ENCODE measurements at places on chromosomes 6 and 20.

DNA sequence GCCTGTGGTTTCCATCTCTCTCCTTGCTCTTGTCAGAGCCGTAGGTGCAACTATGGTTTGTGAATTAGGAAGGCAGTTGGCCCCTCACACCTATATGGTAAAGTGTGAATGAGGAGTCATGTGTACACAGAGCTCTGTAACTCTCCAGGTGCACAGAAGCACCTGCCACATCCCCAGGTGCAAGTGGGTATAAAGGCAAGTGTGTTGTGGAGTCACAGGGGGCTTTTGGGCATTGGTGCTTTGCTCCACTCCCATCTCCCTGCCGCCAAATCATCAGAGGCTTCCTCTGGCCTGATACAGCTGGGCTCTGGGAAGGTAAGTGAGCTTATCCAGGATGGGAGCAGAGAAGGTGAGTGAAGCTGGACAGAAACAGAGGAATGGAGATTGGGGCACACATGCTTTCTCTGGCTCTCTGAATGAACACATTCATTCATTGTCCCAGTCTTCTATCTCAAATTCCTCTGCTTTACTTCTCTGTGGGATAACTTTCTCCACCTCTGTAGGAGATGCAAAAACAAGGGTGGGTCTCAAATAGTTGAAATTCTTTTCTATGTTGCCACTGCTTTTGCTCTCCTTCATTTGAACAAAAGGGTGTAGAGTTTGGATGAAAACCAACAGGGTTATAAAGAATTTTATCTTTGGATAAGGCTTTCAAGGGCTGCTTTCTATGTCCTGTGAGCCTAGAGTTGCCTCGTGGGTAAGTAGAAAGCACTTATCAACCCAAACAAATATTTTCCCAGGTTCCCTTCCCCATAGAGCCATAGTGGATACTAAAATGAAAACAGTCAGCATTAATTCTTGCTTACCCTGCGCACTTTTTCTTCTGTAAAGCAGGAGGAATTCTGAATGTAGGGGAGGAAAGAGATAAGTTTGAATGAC, 45.0 kb upstream of the RIPOR2 start:
- DNase-seq = peak; percentile 53

DNA sequence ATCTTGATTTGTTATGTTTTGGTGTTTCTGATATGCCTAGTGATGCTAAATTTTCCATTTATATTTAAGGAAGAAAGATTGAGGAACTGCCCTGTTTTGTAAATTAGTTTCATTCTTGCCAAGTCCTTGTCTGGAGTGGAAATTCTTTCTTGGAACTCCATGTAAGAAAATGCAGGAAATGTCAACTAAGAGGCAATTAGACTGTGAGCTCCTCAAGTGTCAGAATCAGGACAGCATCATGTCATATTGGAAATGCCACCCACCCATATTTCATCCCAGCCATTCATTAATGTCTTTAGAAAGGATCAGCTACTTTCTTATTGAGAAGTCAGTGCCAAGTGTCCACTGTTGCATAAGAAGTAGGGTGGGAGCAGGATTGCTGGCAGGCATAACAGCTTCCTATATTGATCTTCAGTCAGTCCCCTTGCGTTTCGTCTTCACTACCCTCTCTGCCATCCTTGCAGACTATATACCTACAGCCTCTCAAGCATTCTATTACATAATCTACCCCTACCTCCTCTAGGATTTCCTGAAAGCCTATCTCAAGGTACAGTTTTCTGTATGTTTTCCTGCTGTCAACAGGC, 42.4 kb downstream of the HAO1 start:
- no peak for DNase-seq

- no peak for DNase-seq
Observed at GRCh38 chr6:33418690-33419291, 884 bp upstream of the CUTA start.

- DNase-seq = no peak
Observed at GRCh38 chr6:151614630-151615029, 120.8 kb downstream of the CCDC170 start.

GRCh38 chr6:32391505-32391904, 15.5 kb downstream of the BTNL2 start:
- no peak for DNase-seq

- no peak for DNase-seq
Observed at GRCh38 chr6:24549158-24549557, 54.4 kb downstream of the ALDH5A1 start.

- DNase-seq = no peak
Observed at GRCh38 chr6:101125380-101125971, 244.3 kb upstream of the ASCC3 start.

GRCh38 chr6:71408787-71409723, 120.4 kb downstream of the OGFRL1 start:
- no peak for DNase-seq

DNA sequence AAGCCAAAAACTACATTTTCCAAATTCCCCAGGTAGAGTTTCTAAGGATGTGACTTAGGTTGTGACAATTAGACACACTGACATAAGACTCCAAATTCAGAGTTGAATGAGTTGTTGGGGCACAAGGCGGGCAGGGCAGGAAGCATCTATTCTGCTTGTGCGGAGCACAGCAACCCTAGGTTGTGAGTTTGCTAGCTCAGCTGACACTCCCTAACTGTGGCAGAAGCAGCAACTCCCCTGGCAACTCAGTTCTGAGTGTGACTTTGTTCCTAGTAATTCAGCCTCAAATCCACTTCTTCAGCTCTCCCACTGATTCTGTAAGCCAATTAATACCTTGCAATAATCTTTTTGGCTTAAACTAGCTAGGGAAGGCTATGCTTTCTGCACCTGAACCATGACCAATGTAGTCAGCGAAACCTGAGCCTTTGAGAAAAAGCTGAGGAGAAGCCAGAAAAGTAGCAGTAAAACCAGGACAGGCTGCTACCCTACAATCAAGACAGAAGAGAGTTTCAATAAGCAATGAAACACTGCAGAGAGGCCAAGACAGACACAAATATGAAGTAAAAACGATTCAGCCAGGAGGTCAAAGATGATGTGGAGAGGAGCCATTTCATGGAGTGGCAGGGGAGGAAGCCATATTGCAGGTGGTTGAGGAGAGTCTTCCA, 30.0 kb upstream of the PAQR8 start:
- DNase-seq = no peak

GRCh38 chr20:4919047-4919704, 82.1 kb downstream of the SLC23A2 start:
- DNase-seq = no peak

- no peak for DNase-seq
Observed at GRCh38 chr6:106300020-106300780, 25.4 kb downstream of the ATG5 start.

DNA sequence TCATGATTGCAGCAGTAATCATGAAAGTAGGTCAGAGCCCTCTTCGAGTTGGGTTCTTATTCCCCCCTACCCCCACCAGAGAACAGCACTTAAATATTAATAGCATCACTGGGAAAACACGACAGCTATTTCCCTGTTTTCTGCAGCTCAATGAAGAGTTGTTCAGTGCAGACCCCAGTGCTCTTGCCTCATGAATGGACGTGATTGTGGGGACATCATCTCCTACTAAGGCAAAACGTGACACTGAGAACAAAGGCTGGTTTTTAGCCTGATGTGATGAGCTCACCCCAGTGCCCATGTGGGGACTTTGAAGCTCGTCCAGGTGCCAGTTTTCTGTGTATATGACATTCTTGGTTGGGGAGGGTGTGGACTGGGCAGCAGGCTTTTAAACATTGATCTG, 105.9 kb downstream of the SLC35F1 start:
- DNase-seq = no peak

GRCh38 chr6:113457198-113457597, 399.9 kb upstream of the MARCKS start:
- no peak for DNase-seq

DNA sequence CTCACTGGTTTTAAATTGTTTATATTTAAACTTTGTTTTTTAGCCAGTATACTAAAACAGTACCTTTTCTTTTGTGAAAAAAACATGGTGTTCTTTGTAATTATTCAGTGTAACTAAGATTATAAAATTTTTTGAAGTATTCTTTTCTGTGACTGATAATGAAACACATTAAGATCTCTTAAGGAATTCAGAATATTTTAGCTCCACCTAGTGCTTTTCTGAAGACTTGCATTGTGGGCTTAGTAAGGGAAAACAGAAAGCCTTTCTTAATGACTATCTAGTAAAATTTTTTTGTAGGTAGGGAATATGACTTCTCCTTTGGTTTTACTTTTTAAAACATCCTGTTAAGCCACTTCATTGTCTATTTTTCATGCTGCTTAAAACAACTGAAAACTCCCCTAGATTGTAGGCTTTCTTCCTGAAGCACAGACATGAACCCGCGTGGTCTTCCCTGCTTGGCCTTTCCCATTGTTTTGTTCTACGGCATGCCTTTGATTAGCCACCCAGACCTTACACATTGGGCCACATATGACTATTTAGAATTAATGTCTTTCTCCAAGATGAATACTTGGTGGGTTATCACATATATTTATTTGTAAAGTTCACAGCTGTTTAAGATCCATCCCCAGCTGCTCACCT, 72.1 kb downstream of the AFDN start:
- DNase-seq = peak; percentile 42

DNA sequence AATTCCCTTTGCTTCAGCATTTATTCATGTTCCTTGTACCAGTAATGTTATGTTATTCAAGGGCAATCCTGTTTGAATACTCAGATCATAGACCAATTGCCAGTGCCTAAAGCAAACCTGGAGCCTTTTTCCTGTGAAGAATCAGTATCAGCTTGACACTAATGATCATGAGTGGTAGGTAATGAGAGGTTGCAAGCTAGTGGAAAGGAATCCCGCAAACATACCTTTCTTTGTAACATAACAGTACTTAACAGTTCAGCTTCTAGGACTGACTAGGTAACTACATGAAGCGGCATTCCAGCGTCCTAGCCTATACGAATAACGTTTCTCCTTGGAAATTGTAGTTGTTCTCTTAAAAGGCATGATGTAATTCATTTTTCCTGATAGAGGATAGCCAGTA, 253.7 kb downstream of the TMEM242 start:
- no peak for DNase-seq

DNA sequence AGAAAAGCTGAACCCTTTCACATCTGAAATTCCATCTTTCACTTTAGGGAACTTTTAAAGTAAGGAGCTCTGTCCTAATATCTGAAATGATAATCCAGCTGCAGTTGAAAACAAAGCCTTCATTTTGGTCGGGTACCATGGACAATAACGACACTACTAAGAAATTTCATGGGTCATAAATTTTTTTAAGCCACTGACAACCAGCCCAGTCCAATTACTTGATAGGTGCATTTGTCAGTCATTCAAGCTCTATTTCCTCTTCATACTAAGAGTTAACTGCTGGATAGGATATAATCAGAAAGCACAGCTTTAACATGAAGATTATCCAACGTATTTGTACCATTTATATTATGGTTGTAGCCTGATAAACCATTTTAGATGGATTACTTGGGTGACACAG, 52.5 kb downstream of the MMUT start:
- no peak for DNase-seq

DNA sequence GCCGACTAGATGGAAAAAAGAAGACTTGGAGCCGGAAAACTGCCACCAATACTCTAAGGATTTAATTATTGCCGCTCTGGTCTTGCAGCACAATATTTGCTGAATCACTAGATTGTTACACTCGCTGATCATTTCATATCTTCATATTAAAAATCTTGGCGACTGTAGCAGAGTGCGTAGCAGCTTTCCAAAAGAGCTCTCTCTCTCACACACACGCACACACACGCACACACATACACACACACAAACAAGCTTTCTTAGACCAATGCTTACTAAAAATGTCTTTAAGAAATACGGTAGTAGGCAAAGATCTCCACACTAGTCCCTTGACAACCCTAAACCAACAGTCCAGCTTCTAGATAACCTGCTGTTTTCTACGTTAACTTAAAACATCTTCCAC, 7.7 kb downstream of the GRIK2 start:
- no peak for DNase-seq

GRCh38 chr6:40988634-40989033, 50.4 kb downstream of the UNC5CL start:
- DNase-seq = no peak

DNA sequence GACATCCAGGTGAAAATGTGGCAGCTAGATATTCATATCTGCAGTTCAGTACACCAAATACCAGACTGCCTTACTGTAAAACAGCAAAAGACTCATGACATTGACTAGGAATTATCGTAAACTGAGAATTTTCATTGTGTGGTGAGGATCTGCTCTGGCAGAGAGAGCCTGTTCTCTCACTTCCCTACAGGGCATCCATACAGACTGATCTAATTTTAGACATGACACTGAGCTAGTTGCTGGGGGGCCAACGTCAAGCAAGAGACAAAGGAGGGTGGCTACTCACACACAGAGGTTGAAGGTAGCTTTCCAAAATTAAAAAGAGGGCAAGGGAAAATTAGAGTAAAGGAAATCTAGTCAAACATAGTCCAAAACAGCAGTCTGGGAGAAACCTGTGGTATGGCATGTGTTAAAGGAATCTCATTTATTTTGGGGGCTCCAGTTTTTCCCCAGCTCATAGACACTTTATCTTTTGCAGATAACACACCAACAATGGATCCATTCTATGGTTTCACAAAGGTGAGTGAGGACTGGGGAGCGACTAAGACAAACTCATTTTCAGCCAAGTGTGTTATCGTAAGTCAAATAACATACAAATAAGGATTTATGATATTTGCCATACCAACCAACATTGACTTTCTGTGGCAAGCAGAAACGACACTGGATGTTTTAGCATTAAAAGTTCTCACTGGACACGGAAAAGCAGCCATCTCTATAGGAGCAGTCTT, 36.6 kb upstream of the NHSL1 start:
- DNase-seq = no peak

DNA sequence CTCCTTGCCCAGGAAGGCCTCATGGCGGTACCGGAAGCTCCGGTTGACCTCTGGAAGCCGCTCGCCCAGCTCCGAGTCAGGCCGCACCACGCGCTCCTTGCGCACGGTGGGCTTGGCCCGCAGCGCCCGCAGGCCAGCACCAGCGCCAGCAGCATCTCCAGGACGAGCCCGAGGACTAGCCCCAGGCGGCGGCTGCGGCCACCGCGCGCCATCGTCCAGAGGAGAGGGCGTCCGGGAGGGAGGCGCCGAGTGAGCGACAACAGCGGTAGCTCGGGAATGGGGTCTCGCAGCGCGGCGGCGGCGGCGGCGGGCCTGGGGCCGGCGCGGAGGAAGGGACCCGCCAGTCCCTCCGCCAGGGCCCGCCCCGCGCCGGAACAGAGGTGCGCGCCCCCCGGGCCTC, 27.6 kb upstream of the CGA start:
- no peak for DNase-seq

DNA sequence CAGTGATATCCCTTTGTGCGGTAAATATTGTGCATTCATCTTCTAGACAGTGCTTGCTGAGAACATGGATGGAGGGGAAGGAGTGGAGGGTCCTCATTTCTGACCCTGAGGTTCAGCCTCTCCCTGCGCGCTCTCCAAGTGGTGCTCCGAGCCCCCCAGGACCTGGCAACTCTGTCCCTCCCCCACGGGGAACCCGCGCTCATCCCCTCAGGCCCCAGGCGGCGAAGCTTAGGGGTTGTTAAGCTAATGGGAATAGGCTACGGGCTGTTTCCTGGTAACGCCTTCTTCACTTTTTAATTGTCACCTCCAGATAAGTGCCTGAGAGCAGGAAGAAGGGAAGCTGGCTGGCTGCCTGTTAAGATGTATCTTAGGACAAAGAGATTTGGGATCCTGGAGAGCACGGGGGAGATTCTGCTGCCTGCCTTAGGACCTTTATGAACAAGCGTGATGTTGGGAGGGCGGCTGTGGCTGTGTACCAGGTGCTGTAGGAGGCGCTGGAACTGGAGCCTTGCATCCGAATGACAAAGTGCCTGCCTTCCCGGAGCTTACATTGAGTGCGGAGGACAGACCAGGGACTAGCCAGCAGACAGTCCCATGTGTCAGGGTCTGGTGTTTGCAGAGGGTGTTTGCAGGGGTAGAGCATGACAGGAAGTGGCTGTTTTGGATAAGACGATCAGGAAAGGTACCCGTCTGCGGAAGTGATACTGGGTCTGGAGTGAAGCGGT, 11.7 kb downstream of the TSHZ2 start:
- DNase-seq = no peak
